ENCODE measurements at places on chromosomes 4 and X. TPM values are rescaled to one million over a fixed set of nuclear protein-coding genes. Genes with fewer than 3 reads are reported as not detected.

DNA sequence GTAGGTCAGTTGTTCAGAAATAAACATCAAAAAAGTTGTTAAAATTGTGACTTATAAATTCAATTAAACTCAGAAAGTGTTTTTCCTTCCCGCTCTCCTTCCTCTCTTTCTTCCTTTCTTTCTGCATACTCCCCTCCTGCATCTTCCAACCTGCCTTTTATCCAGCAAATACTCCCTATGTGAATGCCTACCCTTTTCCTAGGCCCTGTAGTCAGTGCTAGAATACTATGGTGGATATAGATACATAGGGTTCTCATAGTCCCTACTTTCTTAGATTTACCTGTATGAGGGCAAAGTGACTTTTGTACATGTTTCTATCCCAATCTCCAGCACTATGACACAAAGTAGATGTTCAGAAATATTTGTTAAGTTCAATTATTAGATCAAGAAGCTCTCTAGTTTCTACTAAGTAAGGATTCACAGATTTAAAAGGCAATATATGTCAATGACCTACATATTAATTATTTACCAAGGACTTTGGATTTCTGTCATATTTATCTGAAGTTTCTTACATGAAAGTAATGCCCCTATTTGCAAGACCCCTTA, 732 bp downstream of the SULT1E1 start:
- H3K4me3 ChIP-seq = no peak overlapping the region
- peaks cover 9% of the 10 kb centered on the region for H3K4me1 ChIP-seq
- no peak for DNase-seq
- H3K27me3 ChIP-seq = no peaks in the 10 kb centered on the region

DNA sequence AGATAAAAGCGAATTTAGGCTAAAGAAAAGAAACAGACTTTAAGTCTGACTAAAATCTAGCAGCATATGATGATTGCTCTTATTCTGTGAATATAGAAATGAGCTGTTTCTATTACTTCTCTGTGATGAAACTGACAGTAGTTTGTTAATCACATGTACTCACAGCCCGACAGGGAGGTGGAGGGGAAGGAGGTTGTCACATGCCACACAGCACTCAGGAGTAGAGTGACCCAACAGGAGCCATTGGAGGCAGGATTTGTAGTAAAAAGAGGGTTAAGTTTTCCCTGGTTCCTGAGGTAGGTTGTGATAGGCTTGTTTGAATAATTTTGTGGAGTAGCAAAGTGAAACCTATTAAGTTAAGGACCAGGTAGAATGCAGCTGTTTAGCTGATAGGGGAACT, 495.9 kb downstream of the CENPC start:
- no peak for DNase-seq
- H3K4me3 ChIP-seq = no peak overlapping the region
- H3K36me3 ChIP-seq = no peaks in the 10 kb centered on the region

BCAP31 gene
- total RNA-seq = 203 TPM

GRCh38 chrX:142233400-142233799, 28.3 kb upstream of the MAGEC2 start:
- H3K27me3 ChIP-seq = no peaks in the 10 kb centered on the region
- H3K27ac ChIP-seq = no peak overlapping the region
- no peaks in the 10 kb centered on the region for H3K4me1 ChIP-seq
- H3K4me3 ChIP-seq = no peak overlapping the region

GRCh38 chr4:113982181-113982580, 2.7 kb upstream of the ARSJ start:
- H3K4me3 ChIP-seq = no peak overlapping the region
- H3K4me1 ChIP-seq = peaks cover 8% of the 10 kb centered on the region
- no peak overlapping the region for H3K27ac ChIP-seq

MID1 gene
- 29.8 TPM for total RNA-seq

DNA sequence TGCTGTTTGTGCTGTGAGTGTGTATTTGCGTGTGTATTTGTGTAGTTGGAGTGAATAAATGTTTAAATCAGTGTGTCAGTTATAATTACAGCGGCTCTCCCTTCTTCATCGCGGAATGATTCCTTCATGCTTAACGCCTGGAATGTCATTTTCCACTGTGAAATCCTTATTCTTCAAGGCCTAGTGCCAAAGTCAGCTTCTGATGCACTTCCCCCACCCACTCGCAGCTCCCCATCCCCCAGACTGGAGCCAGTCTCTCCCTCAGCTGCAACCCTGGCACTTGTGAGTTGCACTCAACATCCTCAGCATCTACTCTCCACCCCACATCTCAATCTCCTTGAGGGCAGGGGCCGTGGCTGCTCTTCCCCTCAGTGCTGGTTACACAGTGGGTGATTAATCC, 583.0 kb downstream of the BCOR start:
- peaks cover 4% of the 10 kb centered on the region for H3K27me3 ChIP-seq
- no peak overlapping the region for H3K4me3 ChIP-seq
- H3K4me1 ChIP-seq = no peaks in the 10 kb centered on the region
- no peak overlapping the region for H3K27ac ChIP-seq

DNA sequence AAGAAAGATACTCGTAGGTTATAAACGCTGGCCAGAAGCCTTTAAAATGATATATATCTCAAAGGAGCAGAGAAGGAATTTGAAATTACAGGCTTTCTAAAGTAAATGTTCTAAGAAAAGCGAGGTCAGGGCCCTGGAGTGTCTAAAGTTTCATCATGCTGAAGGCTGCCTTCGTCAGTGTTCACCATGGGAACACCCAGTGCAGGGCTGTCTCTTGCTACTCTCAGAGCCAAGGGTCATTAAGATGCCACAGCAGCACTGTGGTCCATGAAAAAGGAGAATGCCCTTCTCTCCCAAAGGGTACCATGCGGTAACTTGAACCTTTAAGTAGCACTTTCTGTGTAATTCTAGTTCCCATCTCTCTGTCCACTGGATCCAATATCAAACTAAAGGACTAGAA, 174.5 kb upstream of the NWD2 start:
- H3K27me3 ChIP-seq = no peaks in the 10 kb centered on the region
- no peak overlapping the region for H3K4me3 ChIP-seq
- H3K36me3 ChIP-seq = no peaks in the 10 kb centered on the region
- no peak overlapping the region for H3K27ac ChIP-seq
- DNase-seq = no peak

GRCh38 chrX:23766650-23767551, 16.1 kb upstream of the SAT1 start:
- no peak overlapping the region for H3K27ac ChIP-seq
- DNase-seq = no peak
- no peak overlapping the region for H3K4me3 ChIP-seq
- H3K36me3 ChIP-seq = no peaks in the 10 kb centered on the region
- H3K27me3 ChIP-seq = no peaks in the 10 kb centered on the region

DNA sequence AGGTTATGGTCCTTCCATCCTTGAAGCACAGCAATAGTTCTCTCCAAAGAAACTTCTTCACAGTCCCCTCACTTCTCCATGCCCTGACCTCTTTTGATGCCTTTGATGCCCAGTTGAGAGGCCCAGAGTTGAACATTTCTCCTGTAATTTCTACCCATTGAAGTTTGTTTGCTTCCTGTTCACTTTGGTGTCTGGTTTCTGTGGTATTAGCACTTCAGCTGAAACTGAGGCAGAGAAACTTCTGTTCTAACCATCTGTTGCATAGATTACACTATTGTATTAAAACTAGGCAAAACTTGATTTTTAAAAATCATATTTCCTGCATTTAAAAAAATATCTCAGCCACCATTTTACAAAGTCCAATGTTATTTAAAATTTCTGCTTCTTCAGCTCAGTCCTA, 89.8 kb upstream of the ADGRG2 start:
- H3K4me1 ChIP-seq = no peaks in the 10 kb centered on the region
- no peak overlapping the region for H3K27ac ChIP-seq
- no peaks in the 10 kb centered on the region for H3K36me3 ChIP-seq
- H3K4me3 ChIP-seq = no peak overlapping the region
- H3K27me3 ChIP-seq = no peaks in the 10 kb centered on the region

GRCh38 chrX:71393919-71394318, 27.8 kb downstream of the TAF1 start:
- no peak overlapping the region for H3K27ac ChIP-seq
- DNase-seq = no peak
- H3K36me3 ChIP-seq = peaks cover 11% of the 10 kb centered on the region
- no peaks in the 10 kb centered on the region for H3K4me1 ChIP-seq
- H3K4me3 ChIP-seq = no peak overlapping the region

DNA sequence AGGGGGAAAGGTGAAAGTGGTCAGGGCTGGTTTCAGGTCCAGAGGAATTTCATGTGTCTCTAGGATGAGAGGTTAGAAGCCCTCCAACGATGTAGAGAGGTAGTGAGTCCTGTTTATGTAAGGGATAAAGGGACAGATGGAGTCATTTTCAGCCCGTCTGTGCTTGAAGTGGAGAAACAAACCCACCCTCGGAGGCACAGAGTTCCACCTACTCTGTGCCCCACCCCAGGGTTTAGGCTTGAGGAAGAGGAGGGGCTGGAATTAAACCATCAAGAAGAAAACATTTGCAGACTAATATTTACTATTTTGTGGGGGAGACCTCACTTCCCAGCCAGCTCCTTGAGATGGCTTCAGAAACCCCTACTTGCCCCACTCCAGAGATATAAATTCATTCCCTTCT, 868 bp upstream of the GNL3L start:
- DNase-seq = no peak
- peaks cover 10% of the 10 kb centered on the region for H3K4me1 ChIP-seq
- H3K27ac ChIP-seq = peak overlapping the region; percentile 73
- no peak overlapping the region for H3K4me3 ChIP-seq
- H3K27me3 ChIP-seq = no peaks in the 10 kb centered on the region

- no peaks in the 10 kb centered on the region for H3K36me3 ChIP-seq
- no peaks in the 10 kb centered on the region for H3K4me1 ChIP-seq
- no peak overlapping the region for H3K4me3 ChIP-seq
Measured at GRCh38 chr4:84470204-84470785, 28.8 kb downstream of the NKX6-1 start.

GLOD5 gene
- not detected for total RNA-seq

GRCh38 chrX:74370487-74370886, 50.8 kb upstream of the SLC16A2 start:
- H3K4me3 ChIP-seq = no peak overlapping the region
- H3K27ac ChIP-seq = no peak overlapping the region
- no peaks in the 10 kb centered on the region for H3K36me3 ChIP-seq
- H3K27me3 ChIP-seq = no peaks in the 10 kb centered on the region
- DNase-seq = no peak
- H3K4me1 ChIP-seq = no peaks in the 10 kb centered on the region

DNA sequence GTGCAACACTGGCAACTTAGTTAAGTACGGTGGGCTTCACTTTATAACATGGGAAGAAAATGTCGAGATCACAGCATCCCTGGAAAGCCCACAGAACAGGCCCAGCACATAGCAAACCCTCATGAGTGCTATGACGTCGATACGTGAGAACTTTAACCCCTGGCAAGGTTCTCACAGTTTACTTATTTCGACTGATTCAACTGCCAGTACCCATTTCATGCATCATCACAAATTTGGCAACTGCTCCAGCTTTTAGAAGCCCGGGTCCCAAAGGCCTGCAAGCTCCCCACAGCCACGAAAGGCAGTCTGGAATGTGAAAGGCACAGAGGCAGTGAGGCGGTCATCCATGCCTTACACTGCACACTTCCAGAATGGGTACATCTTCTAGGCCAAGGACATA, 41.2 kb downstream of the RELL1 start:
- H3K27ac ChIP-seq = no peak overlapping the region
- DNase-seq = no peak
- H3K27me3 ChIP-seq = no peaks in the 10 kb centered on the region
- peaks cover 3% of the 10 kb centered on the region for H3K36me3 ChIP-seq
- no peak overlapping the region for H3K4me3 ChIP-seq

DNA sequence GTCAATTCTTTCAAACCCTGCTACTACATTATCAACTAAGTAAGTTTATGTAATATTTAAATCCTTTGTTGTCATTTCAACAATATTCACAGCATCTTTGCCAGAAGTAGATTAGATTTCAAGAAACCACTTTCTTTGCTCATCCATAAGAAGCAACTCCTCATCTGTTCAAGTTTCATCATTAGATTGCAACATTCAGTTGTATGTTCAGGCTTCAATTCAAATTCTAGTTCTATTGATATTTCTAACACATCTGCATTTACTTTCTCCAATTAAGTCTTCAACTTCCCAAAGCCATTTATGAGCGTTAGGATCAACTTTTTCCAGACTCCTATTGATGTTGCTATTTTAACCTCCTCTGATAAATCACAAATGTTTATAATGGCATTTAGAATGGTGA, 66.1 kb downstream of the BMP3 start:
- no peaks in the 10 kb centered on the region for H3K4me1 ChIP-seq
- no peaks in the 10 kb centered on the region for H3K36me3 ChIP-seq
- H3K27ac ChIP-seq = no peak overlapping the region
- no peaks in the 10 kb centered on the region for H3K27me3 ChIP-seq
- no peak for DNase-seq
- H3K4me3 ChIP-seq = no peak overlapping the region

- H3K27me3 ChIP-seq = no peaks in the 10 kb centered on the region
- DNase-seq = no peak
- H3K36me3 ChIP-seq = no peaks in the 10 kb centered on the region
- H3K4me3 ChIP-seq = no peak overlapping the region
Measured at GRCh38 chrX:44708470-44708869, 135.4 kb upstream of the DUSP21 start.

- H3K36me3 ChIP-seq = no peaks in the 10 kb centered on the region
- H3K4me1 ChIP-seq = peaks cover 4% of the 10 kb centered on the region
- no peak overlapping the region for H3K27ac ChIP-seq
- DNase-seq = no peak
- no peak overlapping the region for H3K4me3 ChIP-seq
Measured at GRCh38 chr4:112318239-112319142, 21.3 kb downstream of the ALPK1 start.

DNA sequence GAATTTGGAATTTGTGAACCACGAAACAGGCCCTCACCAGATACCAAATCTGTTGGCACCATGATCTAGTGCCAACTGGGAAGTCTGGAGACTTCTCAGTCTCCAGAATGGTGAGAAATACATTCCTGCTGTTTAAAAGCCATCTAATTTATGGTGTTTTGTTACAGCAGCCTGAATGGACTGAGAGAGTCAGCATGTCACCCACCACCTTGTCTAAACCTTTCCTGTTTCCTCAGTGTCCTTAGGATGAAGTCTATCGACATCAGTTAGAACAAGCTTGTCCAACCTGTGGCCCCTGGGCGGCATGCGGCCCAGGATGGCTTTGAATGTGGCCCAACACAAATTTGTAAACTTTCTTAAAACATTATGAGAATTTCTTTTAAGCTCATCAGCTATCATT, 42.1 kb downstream of the FREM3 start:
- H3K27me3 ChIP-seq = no peaks in the 10 kb centered on the region
- H3K4me1 ChIP-seq = no peaks in the 10 kb centered on the region
- no peaks in the 10 kb centered on the region for H3K36me3 ChIP-seq
- no peak for DNase-seq
- no peak overlapping the region for H3K27ac ChIP-seq
- H3K4me3 ChIP-seq = no peak overlapping the region

- H3K27ac ChIP-seq = peak overlapping the region; percentile 84
- no peaks in the 10 kb centered on the region for H3K27me3 ChIP-seq
- H3K4me1 ChIP-seq = peaks cover 26% of the 10 kb centered on the region
- no peak for DNase-seq
- H3K4me3 ChIP-seq = peak overlapping the region; percentile 78
Measured at GRCh38 chrX:130108647-130109428, 1.5 kb downstream of the ELF4 start.

BMX gene
- total RNA-seq = 86.0 TPM

Measured in endothelial cell of umbilical vein (primary cell).